GM12891 (cell line): ENCODE measurements at places on chromosomes 12 and 14.

- no peak for DNase-seq
These were observed 22.7 kb upstream of the KRT78 start for GRCh38 chr12:52871291-52872039.

- no peak for DNase-seq
These were observed 37.9 kb upstream of the GPRC5A start for GRCh38 chr12:12853435-12853834.

DNA sequence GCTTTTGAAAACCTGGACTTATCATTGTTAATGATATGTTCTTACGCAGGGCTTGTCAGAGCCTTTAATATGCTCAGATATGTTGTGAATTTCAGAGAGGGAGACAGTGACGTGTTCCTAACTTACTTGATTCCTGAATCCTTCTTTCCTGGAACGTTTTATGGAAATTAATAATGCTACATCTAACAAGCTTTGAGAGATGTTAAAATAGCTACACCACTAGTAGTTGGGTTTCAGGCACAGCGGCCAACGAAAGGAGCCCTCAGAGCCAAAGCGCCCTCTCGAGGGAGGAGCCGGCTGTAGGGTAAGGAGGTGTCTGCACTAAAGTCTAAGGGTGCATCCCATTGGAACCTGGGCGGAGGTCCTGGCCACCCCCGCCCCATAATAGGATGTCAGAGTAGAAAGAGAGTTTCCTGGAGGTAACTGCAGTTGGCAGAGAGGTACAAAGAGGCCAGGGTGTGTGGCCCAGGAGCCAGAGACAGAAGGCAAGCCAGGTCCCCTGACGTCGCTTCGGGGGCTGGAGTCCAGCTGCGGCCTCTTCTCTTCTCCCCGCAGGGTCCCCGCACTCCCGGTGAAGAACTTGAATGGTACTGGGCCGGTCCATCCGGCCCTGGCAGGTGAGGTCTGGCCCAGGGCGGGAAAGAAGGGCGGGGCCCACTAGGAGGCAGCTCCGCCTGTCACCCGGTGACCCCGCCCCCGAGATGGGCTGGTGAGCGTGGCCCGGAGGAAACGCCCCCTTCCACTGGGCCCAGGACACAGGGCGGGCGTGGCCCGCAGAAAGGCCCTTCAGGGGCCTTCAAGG lies 36.3 kb downstream of the DTX1 start:
- DNase-seq = peak; percentile 74

DNA sequence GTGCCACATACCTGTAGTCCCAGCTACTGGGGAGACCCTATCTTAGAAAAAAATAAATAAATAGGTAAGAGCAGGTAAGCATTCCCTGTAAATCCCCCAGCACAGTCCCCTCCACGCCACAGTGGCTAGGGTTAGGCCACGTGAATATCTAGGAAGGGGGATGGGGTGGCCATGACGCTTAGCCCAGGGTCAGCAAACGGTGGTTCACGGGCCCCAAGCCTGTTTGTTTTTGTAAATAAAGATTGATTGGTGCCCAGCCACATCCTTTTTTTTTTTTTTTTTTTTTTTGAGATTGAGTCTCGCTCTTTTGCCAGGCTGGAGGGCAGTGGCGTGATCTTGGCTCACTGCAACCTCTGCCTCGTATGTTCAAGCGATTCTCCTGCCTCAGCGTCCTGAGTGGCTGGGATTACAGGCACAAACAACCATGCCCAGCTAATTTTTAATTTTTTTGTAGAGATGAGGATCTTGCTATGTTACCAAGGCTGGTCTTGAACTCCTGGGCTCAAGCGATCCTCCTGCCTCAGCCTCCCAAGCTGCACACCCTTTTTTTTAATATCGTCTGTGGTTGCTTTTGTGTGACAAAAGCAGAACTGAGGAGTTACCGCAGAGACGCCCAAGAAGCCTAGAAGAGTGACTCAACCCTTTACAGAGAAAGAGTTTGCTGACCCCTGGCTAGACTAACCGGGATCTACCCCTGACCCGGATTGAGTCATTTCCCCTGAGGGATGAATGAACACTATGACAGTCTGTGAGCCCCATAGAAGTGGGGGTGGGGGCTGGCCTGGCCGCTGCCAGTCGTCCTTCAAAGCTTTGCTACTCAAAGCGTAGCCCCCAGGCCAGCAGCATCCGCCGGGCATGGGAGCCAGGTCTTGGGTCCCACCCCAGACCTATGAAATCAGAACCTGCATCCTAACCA lies 113.7 kb upstream of the NCOR2 start:
- peak; percentile 59 for DNase-seq

- DNase-seq = no peak
These were observed 3.0 kb downstream of the SDSL start for GRCh38 chr12:113424915-113425823.

- DNase-seq = no peak
These were observed 51.7 kb downstream of the MGST1 start for GRCh38 chr12:16399101-16399500.

GRCh38 chr12:53955036-53955775 lies 503 bp downstream of the HOXC12 start:
- no peak for DNase-seq

DNA sequence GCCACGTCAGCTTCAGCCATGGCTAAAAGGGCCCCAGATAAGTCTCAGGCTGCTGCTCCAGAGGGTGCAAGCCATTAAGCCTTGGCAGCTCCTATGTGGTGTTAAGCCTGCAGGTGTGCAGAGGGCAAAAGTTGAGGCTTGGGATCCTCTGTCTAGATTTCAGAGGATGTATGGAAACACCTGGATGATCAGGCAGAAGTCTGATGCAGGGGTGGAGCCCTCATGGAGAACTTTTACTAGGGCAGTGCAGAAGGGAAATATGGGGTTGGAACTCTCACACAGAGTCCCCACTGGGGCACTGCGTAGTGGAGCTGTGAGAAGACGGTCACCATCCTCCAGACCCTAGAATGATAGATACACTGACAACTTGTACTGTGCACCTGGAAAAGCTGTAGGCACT lies 47.9 kb downstream of the SDR9C7 start:
- DNase-seq = no peak

DNA sequence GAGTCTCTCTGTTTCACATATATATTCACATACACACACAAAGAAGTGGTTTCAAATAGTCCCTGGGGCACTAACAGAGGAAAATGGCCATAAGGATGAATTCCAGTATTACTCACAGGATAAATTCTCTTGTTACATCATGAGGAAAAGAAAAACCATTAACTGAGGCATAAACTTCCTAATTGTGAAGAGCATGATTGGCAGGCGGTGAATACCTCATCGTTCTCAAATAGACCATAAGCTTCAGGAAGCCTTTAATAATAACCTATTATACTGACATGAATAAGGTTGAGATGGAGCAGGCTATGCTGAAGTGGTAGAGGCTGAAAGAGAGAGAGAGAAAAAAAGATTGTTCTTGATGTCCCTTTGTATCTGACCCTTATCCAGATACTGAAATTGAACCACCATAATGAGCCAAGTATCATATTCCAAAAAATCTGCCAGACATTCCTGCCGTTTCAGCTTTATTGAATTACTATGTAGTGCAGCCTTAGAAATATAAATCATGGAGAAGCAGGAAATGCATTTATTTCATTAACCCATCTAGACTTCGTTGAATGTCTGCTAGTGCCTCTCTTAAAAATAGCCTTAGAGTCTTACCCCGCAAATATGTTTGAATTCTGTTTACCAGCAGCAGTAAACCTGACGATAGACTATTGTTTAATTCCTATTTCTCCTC lies 86.8 kb downstream of the NUAK1 start:
- no peak for DNase-seq

GRCh38 chr14:60350366-60350720 lies 101.3 kb downstream of the PPM1A start:
- DNase-seq = no peak

GRCh38 chr12:1507308-1507707 lies 87.1 kb downstream of the FBXL14 start:
- DNase-seq = no peak

GRCh38 chr12:45913631-45914030 lies 76.7 kb downstream of the SCAF11 start:
- DNase-seq = no peak

GRCh38 chr14:97233319-97233985 lies 436.3 kb downstream of the VRK1 start:
- no peak for DNase-seq

DNA sequence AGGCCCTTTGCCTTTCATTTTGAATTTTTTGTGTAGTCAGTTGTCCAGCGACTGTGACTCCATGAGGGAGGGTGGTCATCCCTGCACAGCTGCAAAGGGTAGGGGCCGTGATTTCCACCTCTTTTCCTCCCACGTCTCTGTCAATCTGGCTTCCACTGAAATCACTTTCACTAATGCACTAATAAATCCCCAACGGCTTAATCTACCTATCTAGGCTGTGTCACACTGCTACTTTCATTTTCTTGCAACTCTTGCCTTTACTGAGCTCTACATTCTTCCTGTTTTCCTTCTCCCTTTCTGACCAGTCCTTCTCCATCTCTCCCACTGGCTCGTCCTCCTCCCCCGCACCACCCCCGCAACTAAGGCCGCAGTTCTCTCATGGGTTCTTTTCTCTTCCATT lies 212.3 kb upstream of the FOXN3 start:
- no peak for DNase-seq
